NCI-H1092 (cell line): ENCODE measurements at places on chromosomes 2 and 18.

DNA sequence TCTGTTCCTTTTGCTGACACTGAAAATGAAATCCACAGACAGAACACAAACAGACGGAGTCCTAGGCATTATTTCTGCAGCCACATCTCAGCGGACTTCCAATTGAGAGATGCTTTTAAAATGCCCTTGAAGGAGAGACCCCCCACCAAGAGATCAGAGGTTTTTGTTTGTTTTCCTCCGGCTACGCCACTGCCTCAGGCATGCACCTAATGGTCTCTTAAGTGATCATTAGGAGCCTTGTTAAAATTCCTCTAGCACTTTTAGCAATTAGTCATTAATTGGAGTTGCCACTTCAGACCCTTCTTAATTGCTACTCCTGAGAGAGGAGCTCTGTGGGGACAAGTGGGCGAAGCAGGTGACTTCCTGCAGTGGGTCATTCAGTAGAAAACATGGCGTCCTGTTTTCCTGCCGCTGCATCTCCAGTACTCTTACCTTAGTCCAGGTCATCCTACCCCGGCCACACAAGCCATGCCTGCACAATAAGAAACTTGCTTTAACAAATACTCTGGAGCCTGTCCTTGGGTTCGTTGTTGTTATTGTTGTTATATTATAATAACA, 257.7 kb upstream of the CHAC2 start:
- DNase-seq, result no peak

DNA sequence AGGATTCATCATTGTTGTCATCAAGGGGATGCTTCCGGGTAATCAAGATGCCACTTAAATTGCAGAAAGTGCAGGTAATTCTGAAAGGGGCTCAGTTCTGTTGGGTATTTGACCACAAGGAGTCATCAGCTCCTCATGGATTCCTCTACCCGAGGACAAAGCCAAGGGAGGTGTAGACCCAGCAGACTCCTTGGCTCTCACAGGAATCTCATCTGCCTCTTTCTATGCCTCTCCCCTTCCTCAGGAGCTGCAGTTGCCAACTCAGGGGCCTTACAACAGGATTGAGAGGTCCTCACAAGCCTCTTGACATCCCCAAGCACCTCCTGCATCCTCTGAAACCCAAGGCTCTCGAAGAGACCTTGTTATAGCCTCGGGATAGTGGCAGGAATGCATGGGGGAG, 44.0 kb downstream of the ITGB6 start:
- DNase-seq, result no peak

DNA sequence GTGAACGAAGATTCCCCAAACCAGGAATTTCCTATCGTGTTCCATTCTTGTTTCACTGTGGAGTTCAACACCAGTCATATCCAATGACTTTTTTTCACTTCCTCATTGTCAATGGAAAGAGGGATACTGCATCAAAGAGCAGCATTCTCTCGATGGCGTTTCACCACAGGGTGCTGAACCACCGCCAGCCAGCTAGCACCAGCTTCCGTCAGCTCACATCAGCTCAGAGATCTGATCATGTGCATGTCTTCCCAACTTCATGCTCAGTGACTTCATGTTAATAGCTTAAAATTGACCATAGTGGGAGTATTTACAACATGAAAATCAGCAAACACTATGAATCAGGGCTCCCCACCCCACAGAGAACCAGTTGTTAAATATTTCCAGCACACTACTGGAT, 359.9 kb downstream of the TNS1 start:
- no peak for DNase-seq

GRCh38 chr2:107801498-107801897, 25.2 kb upstream of the RGPD4 start:
- no peak for DNase-seq

DNA sequence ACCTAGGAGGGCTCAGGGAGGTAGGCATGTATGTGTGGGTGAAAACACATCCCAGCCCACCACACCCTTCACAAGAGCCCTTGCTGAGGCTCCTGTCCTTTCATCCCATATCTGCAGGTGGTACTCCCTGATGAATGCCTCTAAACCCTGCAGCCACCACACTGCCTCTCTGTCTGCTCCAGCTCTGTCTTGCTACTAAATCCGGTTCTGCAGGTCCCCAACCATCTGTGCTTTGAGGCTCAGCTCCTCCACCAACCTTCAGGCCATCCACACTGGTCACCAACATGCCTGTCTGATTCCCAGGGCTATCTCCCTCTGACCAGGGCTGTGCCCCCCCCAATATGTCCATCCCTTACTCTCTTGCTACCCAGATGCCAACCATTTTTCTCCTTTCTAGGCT, 92.7 kb downstream of the BIN1 start:
- no peak for DNase-seq

- DNase-seq, result no peak
Observed at GRCh38 chr2:69554981-69555380, 88.6 kb downstream of the AAK1 start.

- no peak for DNase-seq
Observed at GRCh38 chr2:219019436-219019835, 21.9 kb downstream of the CFAP65 start.

DNA sequence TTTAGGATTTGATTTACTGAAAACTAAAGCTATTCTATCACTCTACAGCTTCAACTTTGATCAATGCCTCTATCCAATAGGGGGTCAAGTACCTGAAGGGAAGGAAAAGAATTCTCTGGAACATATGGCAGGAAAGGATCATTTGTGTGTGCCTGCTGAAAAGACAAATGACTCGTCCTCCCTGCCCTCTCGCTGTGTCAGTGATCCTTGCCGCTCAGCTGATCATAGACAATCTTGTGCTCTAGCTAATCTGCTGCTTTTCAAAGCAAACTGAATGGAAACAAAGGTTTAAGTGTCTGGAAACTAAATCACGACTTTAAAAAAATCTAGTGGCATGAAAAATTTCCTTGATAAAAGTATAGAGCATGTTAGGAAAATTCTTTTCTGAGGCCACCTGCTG, 75.6 kb upstream of the CPO start:
- no peak for DNase-seq

- DNase-seq, result peak; percentile 76
Observed at GRCh38 chr18:61502472-61502871, 169.2 kb downstream of the CDH20 start.

- DNase-seq, result no peak
Observed at GRCh38 chr2:21819454-21819853, 695.7 kb downstream of the TDRD15 start.

DNA sequence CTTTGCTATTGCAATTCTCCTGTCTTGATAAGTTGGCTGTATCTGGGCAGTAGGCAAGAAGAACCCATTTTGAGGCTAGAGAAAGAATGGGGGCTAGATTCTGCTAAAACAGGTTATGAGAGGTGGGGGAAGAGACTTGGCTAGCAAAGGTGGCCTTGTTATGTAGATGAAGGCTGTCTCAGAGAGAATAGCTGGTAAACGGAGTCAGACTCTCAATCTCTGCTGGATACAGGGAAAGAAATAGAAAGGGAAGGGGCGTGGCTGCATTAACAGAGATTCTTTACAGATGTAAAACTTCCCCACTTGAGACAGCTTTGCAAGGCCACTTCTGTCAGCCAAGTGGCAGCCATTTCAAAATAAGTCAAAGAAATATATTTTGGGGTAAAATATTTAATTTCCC, 38.1 kb upstream of the ARHGAP25 start:
- no peak for DNase-seq

DNA sequence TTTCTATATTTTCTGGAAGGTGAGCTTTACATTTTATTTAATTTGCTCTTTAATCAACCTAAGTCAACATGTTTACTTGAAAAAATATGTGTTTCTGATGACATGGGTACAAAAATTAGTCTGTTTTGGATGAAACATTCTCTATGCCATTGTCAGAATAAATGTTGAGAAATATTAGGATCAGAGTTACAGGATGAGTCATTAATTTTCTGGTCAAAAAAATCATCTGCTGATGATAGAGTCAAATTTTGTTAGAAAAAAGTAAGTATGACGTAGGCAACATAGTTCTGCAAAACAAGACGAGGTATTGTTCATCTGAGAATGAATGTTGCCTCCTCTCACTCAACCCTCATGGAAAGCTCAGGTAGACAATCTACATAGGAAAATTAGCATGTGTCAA, 107.6 kb upstream of the CAVIN2 start:
- DNase-seq, result no peak

DNA sequence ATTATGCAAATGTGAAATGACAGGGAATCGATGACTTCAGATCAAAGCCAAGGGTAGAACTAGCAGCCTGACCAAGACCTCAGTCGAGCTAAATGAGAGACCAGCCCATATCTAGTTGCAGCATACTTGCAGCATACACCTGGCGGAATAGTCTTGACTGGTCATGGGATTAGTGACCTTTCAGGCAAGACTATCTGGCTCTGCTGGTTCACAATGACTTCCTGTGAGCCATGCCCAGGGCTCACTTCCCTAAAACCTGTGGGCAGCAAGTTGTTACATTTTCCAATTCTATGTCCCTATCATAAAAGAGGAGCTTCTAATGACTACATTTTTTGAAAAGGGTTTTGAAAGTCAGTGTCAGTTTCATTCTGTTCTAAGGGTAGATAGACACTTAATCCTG, 1624.9 kb upstream of the CELF4 start:
- no peak for DNase-seq

GRCh38 chr2:239820836-239821693, 204.1 kb downstream of the NDUFA10 start:
- no peak for DNase-seq

- no peak for DNase-seq
Observed at GRCh38 chr2:229445019-229445418, 173.9 kb upstream of the PID1 start.

GRCh38 chr2:241066893-241067341, 35.2 kb downstream of the MTERF4 start:
- DNase-seq, result no peak

DNA sequence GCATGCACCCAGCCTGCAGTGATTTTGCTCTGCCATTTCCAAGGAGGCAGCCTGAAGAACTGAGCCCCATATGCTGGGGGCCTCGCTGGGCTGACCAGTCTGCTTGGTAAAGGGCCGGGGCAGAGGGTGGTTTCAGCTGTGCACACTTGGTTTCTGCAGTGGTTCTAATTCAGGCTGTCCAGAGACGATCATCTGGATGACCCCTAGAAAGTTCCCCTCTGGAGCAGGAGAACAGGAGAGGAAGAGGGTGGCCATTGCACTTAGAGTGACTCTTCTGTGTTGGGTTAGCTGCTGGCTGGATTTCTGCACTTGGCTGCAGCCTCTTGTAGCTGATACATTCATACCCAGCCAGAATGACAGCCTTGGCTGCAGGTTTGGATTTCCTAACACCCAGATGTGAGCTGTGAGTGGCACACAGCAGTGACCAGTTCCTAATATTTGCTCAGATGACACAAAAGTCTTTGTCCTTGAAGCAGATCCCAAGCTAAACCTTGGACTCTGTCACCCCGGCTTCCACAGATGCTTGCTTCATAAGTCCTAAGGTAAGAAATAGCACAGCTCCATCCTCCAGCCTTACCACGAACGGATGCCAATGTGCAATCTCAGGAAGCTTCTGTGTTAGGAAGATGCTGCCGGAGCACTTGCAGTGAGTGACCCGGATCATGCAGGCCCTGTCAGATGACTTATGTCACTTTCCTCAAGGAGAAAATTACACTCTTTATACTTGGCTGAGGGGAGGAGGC, 105.6 kb downstream of the HNRNPLL start:
- no peak for DNase-seq

GRCh38 chr2:197705121-197705911, at the start of gene MARS2:
MARS2 (plus strand) TSS chr2:197705369; CDS start chr2:197705406, 37 bp downstream.
- peak; percentile 83 for DNase-seq

DNA sequence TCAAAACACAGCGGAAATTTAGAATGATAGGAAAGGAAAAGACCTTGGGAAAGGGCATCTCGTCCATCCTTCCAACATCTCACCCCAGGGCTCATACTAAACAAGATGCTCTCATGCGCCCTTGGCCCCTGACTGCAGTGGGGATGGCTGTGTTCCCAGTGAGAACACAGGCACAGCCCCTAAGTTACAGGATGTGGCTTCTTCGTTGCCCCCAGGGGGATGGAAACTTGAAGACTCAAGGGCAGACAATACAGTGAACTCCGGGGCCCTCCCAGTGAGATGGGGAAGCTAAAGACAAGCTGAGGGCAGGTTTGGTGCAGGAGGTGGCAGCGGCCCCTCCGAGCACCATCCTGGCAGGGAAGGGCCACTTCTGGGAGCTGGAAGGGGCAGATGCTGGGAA, 139.7 kb downstream of the INO80D start:
- DNase-seq, result no peak

GRCh38 chr2:182666674-182667314, 49.3 kb upstream of the DNAJC10 start:
- DNase-seq, result no peak

GRCh38 chr2:50723286-50723938, 308.5 kb downstream of the NRXN1 start:
- DNase-seq, result no peak

DNA sequence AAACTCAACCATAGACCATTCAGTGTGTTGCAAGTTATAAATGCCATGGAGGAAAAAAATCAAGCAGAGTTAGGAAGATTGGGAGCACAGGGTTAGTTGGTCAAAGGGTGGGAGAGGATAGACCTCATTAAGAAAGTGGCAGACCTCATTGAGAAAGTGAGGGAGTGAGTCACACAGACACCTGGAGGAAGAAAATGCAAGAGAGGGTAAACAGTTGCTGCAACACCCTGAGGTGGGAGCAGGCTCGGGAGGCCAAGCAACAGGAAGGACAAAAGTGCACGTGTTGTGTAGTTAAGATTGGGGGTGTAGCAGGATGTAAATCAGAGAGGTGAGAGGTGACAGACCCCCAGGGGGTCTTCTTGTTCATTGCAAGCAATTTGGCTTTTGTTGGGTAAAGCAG, 6.4 kb downstream of the IL1RL1 start:
- DNase-seq, result no peak

- DNase-seq, result no peak
Observed at GRCh38 chr2:62296832-62297623, 101.1 kb downstream of the B3GNT2 start.

DNA sequence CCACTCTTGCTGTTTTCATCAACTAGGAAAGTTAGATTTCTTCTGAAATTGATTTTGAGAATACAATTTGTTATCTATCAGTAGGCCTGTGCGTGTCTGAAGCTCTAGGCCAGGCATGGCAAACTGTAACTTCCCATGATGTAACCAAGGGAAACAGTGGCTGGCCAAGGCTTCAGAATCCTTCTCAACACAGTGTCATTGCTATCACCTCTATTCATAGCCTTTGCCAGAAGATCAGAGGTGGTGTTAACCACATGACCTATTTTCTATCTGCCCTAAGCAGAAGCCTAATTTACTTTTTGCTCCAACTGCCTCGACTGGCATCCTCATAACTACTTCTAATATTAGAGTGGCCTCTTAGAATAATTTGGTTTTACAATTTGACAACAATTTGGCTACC, 2.5 kb downstream of the ITGB6 start:
- no peak for DNase-seq

DNA sequence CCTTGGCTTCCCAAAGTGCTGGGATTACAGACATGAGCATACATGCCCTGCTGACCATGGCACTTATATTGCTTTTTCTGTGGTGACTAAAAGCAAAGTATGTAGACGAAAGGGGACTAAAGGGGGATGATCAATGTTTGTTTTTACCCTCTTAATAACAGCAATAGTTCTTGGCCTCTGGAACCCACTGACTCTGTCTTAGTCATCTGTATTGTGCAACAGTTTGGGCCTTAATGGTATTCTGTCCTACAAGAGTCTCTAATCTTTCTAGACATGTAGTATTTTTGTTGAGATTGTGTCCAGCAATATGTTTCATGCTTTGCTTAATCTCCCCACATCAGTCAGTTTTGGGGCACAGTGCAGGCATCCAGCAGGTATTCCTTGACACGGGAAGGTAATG, 359.9 kb upstream of the FANCL start:
- DNase-seq, result no peak
